ENCODE measurements at places on chromosomes 5 and 9. TPM values are rescaled to one million over a fixed set of nuclear protein-coding genes. Genes with fewer than 3 reads are reported as not detected.

The GMCL2 gene
- not detected for total RNA-seq

The LIX1 gene
- total RNA-seq: not detected

The LRRC19 gene
- total RNA-seq: not detected

The CDO1 gene
- total RNA-seq: 10.7 TPM

The AGXT2 gene
- total RNA-seq: not detected

The ANKRD34B gene
- total RNA-seq: 0.06 TPM

The PCDHB3 gene
- 0.11 TPM for total RNA-seq

The PCDHGA1 gene
- total RNA-seq: 0.34 TPM

The CNTNAP3 gene
- 10.2 TPM for total RNA-seq

The IFNA4 gene
- total RNA-seq: not detected

All from Daoy (cell line).